ENCODE measurements at places on chromosomes 2 and 18.

- DNase-seq = no peak
These were observed 122.8 kb downstream of the OSBPL1A start for GRCh38 chr18:24274837-24275236.

GRCh38 chr18:48761582-48761981 is 189.2 kb downstream of the SMAD7 start:
- DNase-seq = no peak

DNA sequence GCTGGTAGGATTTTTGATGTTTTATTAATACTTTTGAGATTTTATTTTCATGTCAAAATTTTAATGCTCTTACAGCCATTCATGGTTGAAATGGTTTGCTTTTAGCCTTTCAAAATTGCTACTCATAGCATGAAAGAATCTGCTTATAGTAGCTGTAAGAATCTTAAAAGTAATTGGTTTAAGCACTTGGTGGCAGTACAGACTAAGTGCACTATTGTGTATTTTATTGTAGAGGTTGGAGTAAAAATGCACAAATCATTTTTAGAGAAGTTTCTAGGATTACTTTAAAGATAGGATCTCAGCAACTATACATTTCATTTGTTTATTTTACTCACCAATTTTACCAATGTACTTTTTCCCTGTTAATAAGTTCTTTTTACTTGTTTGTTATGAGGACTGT is 205.8 kb downstream of the SPAG16 start:
- no peak for DNase-seq

DNA sequence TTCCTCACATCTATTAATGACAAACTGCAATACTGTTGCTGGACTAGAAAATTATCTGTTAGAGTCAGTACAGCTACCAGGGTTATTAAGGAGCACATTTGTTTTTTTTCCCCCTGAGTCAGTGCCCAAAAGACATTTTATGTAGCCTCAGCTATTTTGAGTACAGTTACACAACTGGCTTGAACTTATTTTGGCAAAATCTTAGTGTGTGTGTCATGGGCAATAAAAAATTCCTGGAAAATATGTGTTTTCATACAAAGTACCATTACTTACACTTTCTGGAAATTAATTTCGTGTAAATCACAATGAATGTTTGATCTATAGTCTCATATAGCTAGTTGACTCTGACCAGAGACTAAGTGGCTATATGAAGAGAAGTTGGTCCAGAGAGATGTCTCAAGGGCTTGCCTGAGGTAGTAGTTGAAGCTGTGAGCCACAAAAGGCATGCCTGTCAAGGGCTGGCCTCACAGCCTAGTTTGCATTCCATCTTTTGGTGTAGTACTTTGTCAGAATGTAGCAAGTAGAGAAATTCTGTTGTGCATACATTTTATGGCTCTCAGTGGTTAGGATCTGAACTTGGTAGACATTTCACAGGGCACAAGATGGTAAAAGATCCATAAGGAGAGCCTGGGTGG is 283.4 kb downstream of the MTX2 start:
- DNase-seq = no peak

DNA sequence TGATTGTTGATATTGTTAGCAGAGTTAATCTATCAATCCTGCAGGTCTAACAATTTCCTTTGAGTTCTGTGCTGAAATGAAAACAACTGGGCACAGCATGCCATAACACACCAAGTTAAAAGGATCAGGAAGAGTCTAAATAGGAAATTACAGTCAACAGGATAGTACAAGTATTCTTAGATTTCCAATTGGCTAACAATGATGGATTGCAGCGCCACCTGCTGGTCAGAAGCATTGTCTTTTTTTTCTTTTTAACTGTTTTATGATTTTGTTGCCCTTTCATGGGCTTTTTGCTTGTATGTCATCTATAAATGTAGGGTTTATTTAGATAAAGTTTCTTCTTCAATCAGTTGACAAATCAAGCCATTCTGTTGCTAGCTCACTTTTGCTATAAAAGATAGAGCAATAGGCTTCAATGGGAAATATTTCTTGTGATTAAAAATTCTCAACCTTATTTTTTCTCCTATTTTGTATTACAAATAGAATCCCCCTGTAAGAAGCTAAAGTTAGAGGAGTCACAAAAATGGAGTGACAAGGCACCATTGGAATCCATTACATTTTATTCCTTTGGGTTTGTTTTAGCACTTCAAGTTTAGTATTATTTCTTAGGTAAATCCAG is 40.8 kb upstream of the RPRM start:
- DNase-seq = peak; percentile 33

DNA sequence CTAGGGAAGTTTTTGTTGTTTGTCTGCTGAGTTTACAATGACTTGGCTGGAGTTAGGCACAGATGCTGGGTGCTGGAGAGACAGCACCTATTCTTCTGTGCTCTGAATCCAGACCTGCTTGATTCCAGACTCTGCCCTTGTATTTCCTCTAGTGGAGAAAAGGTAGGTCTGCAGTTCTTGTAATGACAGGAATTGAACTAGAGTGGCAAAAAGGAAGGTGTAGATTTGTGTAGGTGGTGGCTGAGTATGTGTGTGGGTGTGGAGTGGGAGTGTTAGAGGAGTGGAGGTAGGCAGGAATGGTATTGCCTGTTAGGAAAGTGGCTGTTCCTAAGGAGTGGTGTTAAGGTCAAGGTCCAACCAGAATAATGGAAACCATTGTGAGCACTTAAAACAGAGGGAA is 71.9 kb upstream of the LYPD6 start:
- DNase-seq = no peak

- DNase-seq = no peak
These were observed 442.3 kb downstream of the GRB14 start for GRCh38 chr2:164178835-164179465.

DNA sequence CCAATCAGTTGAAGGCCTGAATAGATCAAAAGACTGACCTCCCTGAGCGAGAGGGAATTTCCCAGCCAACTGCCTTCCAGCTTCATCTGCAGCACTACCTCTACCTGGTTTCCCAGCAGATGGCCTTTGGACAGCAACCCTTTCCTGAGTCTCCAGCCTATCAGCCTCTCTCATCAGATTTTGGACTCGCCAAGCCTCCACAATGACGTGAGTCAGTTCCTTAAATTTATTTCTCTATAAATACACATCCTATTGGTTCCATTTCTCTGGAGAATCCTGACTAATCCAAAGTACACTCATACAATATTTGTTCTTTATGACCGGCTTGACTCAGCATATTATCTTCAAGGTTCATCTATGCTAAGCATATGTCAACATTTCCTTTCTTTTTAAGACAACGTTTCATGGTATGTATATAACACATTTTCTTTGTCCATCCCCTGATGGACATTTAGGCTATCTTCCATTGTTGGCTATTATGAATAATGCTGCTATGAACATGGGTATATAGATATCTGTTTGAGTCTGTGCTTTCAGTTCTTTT is 294.6 kb downstream of the LRATD1 start:
- DNase-seq = no peak

DNA sequence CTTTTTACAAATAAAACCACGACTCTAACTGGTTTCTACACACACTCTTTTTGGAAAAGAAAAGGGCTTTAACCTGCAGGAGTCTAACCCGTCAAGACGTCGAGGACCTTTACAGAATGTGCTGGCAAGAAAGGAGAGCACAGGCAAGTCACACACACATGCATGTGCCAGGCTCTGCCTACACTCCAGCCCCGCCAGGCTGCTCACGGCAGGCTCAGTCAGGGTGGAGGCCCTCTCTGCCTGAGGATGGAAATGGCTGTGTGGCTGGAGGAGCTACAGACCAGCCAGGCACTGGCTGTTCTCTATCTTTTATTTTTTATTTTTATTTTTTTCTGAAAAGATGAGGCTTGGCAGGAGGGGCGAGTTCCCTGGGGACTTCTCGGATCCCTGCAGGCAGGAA is 10.2 kb downstream of the SIX3 start:
- no peak for DNase-seq

DNA sequence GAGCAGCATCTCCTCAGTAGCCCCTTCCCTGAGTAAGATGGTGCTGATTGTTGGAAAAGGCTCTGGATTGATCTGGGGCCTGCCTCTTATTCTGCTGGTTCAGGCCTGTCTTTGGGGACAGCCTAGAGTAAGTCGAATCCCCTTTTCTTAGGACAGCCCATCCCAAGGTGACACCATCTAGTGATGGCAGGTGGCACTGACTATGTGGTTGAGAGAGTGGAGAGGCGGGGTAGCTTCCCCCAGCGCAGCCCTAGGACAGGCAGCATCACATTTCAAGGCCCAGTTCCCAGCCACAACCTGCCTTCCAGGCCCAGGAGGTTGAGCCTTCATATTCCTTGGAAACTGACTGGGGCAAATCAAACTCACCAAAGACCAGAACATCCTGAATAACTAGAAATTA is 69.1 kb upstream of the B3GNT7 start:
- no peak for DNase-seq
